ENCODE measurements at places on chromosomes 1 and 21. TPM values are rescaled to one million over a fixed set of nuclear protein-coding genes. Genes with fewer than 3 reads are reported as not detected.

DNA sequence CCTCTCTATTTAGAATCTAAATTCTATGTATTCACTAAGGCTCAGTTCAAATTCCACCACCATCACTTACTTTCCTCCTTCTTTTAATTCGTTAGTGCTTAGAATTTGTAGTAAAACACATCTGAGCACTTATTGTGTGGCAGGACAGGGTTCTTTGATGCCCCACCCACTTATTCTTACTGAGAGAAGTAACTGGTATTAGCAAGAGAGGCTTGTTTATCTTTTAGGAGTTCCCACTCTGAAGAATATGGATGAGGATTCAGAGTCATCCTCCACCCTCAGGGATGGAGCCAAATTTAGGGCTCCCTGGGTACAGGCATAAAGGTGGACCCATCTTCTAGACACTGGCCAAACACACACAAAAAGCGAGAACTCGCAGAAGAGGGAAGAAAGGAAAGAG, 11.5 kb upstream of the TAF1A start:
- H3K27me3 ChIP-seq = no peaks in the 10 kb centered on the region
- no peak for DNase-seq
- H3K4me1 ChIP-seq = no peaks in the 10 kb centered on the region
- no peak overlapping the region for H3K4me3 ChIP-seq

DNA sequence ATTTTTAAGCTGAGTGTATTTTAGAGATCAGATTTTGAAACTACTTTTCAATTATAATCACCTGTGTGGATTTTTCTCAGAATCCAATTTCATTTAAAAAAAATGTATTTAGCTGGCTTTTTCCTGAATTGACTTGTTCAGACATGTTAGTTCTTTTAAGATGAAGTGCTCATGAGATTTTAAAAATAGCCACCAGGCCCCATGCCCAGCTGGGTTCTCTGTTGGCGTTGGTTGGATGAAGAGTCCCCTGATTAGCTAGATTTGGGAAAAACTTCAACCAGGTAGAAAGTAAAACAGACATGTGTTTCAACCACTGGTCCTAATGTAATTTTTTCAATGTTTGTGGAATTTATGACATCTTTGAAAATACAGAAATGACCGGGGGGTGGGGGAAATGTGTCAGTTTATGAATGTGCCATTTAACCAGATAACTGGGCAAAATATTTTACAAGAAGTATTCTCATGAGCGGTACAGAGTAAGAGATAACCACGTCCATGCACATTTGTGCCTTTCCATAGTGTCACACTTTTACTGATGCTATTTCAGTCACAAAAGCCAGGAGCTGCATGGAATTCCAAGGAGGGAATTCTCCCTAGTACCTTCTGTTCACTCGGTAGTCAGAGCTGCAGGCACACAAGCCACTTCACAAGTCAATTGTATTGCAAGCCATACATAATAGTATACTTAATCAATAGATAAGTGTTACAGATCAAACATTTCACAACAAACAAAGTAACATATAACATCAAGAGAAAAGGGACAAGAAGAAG, 51.1 kb downstream of the KCNK1 start:
- no peaks in the 10 kb centered on the region for H3K27me3 ChIP-seq
- no peak for DNase-seq
- no peaks in the 10 kb centered on the region for H3K36me3 ChIP-seq
- peaks cover 18% of the 10 kb centered on the region for H3K4me1 ChIP-seq
- no peak overlapping the region for H3K4me3 ChIP-seq
- H3K27ac ChIP-seq = no peak overlapping the region

- H3K4me1 ChIP-seq = no peaks in the 10 kb centered on the region
- no peak for DNase-seq
- H3K27me3 ChIP-seq = no peaks in the 10 kb centered on the region
- H3K4me3 ChIP-seq = no peak overlapping the region
Observed at GRCh38 chr21:35244514-35244913, 195.4 kb upstream of the RUNX1 start.

GRCh38 chr1:87941337-87941946, 612.8 kb downstream of the LMO4 start:
- no peaks in the 10 kb centered on the region for H3K27me3 ChIP-seq
- no peak overlapping the region for H3K4me3 ChIP-seq
- no peaks in the 10 kb centered on the region for H3K36me3 ChIP-seq
- DNase-seq = no peak

DNA sequence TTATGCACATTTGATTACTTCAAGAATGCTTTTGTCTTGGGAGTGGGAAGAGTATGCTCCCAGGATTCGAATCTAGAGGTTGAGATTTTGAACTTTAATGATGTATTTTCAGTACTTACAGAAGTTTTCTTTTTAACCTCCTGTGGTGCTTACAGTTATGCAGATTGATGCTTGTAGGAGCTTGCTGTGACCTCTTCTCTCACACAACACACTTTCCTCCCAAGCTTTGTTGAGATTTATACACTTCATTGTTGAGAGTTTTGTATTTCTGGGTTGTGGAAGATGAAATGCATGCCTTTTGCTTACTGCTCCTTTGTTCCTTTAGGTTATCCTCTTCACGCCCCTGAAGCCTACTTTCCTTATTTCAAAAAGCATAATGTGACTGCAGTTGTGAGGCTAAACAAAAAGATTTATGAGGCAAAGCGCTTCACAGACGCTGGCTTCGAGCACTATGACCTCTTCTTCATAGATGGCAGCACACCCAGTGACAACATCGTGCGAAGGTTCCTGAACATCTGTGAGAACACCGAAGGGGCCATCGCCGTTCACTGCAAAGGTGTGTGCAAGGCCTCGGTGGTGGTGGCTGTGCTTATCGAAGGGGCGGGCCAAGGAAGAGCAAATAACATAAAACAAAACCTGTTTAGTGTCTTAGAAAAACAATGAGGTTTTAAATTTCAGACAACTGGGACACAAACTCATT, 75.5 kb upstream of the GPR88 start:
- no peaks in the 10 kb centered on the region for H3K27me3 ChIP-seq
- no peak for DNase-seq
- H3K36me3 ChIP-seq = no peaks in the 10 kb centered on the region
- no peak overlapping the region for H3K4me3 ChIP-seq

- H3K27me3 ChIP-seq = no peaks in the 10 kb centered on the region
- no peaks in the 10 kb centered on the region for H3K36me3 ChIP-seq
- H3K4me3 ChIP-seq = no peak overlapping the region
- DNase-seq = no peak
- no peak overlapping the region for H3K27ac ChIP-seq
Observed at GRCh38 chr1:230108580-230108979, 41.5 kb downstream of the GALNT2 start.

DNA sequence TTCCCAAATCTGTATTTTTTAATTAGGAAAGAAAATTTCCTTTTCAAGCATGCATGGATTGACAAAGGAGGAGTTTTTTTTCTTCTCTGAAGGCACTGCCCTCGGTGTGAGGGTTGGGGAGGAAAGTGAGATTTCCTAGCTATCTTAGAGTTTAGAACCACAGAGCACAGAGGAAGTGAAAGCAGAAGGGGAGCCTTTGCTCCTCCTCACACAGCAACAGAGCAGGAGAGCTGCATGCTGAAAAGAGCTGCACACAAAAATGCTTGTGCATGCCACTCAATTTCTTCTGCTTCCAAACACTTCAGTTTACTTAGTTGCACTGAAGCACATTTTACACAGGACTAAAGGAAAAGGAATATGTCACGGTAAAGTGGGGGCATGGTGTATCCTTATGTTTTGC, 308.1 kb downstream of the GPATCH2 start:
- H3K27me3 ChIP-seq = no peaks in the 10 kb centered on the region
- H3K4me1 ChIP-seq = no peaks in the 10 kb centered on the region
- DNase-seq = no peak
- no peak overlapping the region for H3K4me3 ChIP-seq
- no peaks in the 10 kb centered on the region for H3K36me3 ChIP-seq
- H3K27ac ChIP-seq = no peak overlapping the region

DNA sequence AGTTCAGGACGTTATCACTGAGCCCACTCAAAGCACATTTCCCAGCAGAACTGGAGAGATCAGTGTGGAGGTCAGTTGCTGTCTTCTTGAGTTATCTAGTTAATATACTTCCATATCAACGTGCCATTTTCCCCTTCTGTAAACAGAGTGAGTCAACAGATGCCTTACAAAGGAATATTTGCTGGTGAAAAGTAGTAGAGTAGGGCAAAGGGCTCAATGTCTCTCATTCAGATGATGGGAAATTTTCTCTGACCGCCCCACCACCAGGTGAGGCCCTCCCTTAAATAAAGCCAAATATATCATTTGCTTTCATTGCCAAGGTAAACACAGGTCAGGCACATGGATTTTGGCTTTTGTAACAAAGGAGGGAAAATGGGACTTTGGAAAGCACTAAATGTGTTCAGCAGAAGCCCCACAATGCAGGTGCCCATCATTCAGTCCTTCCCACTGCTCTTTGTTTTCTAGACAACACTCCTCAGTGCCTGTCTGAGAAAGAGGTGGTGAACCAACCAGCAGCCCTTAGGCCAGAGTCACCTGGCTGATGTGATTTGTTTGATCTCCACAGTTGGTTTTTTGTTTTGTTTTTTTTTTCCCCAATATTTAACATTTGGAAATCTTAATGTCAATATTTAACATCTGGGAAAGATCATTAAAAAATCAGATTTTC, 40.5 kb upstream of the SAMD13 start:
- H3K4me3 ChIP-seq = no peak overlapping the region
- H3K4me1 ChIP-seq = no peaks in the 10 kb centered on the region
- no peak overlapping the region for H3K27ac ChIP-seq
- no peaks in the 10 kb centered on the region for H3K36me3 ChIP-seq
- DNase-seq = no peak

DNA sequence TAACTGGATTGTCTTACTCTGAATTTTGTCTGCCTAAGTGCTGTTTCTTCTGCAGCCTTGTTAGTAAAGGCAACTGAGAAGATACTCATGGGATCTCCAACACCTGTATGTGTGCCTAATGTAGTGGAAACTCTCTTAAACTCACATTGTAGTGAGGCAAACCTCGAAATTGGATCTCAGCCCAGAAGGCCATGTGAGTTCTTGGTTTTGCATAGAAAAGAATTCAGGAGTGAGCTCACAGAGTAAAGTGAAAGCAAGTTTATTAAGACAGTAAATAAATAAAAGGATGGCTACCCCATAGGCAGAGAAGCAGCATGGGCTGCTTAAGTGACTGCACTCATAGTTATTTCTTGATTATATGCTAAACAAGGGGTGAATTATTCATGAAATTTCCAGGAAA, 1344.7 kb downstream of the NCAM2 start:
- no peaks in the 10 kb centered on the region for H3K4me1 ChIP-seq
- DNase-seq = no peak
- no peak overlapping the region for H3K27ac ChIP-seq
- no peaks in the 10 kb centered on the region for H3K36me3 ChIP-seq
- H3K4me3 ChIP-seq = no peak overlapping the region

Gene S100A7
- total RNA-seq = 36.6 TPM

Gene HSPA6
- 0.98 TPM for total RNA-seq

Gene TMEM51
- 31.4 TPM for total RNA-seq

Measured in vagina (tissue), 2 donors.